Mesangial cell (primary cell): ENCODE measurements at places on chromosomes 16 and 17. TPM values are rescaled to one million over a fixed set of nuclear protein-coding genes. Genes with fewer than 3 reads are reported as not detected.

NPIPB13 gene
- 0.63 and 2.9 TPM in 2 replicates for total RNA-seq

KRTAP4-6 gene
- total RNA-seq: not detected in 2 replicates

CSF3 gene
- not detected in 2 replicates for total RNA-seq

LDHD gene
- total RNA-seq: 2.4 TPM in 1 of 2 replicates, not detected in the other

EPOP gene
- 0.38 and 2.4 TPM in 2 replicates for total RNA-seq

MAP3K14 gene
- total RNA-seq: 4.6 and 6.0 TPM in 2 replicates
